ENCODE measurements at places on chromosomes 1 and 21.
A peak's percentile ranks its signal among the peaks of the same experiment; 100 is the strongest.

GRCh38 chr1:20373286-20373685 is 82.6 kb downstream of the VWA5B1 start:
- no peak for DNase-seq

- DNase-seq, result no peak
Measured at GRCh38 chr1:245019910-245020486, 134.8 kb upstream of the KIF26B start.

GRCh38 chr1:150561974-150562445 is 12.8 kb downstream of the ADAMTSL4 start:
- peak; percentile 91 for DNase-seq

- no peak for DNase-seq
Measured at GRCh38 chr1:6915999-6916565, 130.8 kb downstream of the CAMTA1 start.

GRCh38 chr1:180981596-180982387 is 40.9 kb downstream of the STX6 start:
- no peak for DNase-seq

- DNase-seq, result no peak
Measured at GRCh38 chr1:155195201-155196102, 12.2 kb downstream of the THBS3 start.

DNA sequence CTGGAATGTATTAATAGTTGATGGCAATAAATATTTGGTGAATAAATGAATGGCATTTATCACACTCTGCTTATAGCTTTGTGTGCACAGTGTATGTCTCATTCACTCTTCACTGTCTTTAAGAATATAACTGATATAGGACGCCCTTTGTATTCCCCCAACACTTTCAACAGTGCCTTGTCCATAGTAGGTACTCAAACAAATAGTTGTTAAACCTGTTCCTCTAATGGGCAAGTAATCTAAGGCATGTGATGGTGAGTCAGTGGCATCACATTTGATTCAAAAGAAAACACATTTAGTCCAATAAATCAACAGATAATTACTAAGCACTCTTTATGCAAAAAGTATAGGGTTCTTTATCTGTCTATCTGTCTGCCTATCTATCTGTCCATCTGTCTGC is 11.2 kb upstream of the RXRG start:
- DNase-seq, result no peak

DNA sequence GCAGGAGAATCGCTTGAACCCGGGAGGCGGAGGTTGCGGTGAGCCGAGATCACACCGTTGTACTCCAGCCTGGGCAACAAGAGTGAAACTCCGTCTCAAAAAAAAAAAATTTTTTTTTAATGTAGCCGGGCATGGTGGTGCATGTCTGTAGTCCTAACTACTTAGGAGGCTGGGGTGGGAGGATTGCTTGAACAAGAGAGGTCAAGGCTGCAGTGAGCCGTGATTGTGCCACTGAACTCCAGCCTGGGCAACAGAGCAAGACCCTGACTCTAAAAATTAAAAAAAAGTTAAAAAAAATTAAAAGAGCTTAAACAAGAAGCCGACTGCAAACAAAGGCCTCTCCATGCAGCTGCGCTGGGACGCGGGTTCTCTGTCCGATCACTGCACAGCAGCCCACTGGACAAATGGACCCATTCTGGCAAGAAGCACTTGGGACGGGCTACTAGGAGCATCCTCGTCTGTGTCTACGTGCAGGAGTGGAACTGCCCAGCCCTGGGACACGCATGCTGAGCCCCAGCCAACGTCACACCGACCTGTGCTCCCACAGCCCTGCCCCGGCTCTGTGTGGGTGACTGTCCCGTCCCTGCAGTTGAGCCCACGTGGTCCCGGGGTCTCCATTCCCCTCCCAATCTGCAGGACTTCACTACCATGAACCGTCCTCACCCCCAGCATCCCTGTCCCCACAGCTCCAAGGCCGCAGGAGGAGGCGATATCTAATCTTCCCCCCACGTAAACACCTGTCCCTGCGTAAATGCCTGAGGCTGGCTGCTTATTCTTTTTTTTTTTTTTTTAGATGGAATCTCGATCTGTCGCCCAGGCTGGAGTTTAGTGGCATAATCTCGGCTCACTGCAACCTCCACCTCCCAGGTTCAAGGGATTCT is 12.3 kb downstream of the SLC35E2B start:
- no peak for DNase-seq

DNA sequence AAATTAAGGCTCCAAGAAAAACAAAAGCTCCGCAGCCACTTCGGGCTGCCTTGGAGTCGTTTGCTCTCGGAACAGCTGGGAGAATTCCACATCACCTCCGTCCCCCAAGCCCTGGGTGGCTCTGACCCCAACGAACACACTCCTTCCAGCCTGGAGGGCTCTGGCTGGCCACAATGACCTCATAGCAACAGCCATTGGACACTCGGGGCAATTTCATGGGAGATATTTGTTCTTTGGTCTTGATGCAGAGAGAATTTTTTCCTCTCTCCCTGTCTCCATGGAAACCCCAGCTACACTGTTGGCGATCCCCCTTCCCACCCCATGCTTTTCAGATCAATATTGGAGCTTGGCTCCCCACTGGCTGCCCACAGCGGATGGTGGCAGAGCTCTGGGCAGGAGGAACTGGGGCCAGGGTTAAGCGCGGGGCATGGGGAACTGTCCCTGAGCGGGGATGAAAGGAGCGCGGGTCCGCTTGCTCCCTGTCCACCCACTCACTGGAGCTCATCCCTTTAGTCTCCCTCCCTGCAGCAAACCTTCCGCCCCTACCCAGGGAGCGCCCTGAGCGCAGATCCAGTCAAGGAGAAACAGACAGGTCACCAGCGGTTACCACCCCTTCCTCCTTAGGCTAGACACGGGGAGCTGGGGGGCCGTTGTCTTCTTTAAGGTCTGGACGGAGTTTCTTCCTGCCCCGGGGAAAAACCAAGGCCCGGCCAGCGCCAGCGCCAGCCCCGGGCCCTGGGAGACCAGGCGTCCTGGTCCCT is 1.2 kb downstream of the WNT4 start:
- DNase-seq, result no peak

DNA sequence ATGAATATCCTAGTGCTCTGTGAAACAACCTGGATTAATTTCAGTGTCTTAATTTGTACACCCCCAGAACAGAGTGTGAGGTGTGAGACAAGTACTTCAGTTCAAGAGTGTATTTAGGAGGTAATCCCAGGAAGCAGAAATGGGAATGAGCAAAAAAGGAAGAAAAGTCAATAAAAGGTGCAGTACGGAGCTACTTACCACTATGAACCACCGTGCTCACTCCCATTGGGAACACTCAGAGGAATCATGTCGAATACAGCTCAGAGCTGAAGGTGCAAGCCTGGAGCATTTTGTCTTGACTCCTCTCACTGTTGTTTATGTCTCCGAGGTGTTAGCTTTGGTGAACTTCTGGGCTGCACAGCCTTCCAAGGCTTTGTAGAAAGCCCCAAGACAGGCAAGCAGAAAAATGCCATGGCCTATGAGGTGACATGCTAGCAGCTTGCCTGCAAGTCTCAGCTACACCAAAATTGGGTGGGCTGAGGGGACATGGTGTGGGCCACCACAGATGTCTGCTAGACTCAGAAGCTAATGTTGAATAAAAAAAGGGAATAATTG is 7.4 kb upstream of the SVBP start:
- DNase-seq, result no peak

DNA sequence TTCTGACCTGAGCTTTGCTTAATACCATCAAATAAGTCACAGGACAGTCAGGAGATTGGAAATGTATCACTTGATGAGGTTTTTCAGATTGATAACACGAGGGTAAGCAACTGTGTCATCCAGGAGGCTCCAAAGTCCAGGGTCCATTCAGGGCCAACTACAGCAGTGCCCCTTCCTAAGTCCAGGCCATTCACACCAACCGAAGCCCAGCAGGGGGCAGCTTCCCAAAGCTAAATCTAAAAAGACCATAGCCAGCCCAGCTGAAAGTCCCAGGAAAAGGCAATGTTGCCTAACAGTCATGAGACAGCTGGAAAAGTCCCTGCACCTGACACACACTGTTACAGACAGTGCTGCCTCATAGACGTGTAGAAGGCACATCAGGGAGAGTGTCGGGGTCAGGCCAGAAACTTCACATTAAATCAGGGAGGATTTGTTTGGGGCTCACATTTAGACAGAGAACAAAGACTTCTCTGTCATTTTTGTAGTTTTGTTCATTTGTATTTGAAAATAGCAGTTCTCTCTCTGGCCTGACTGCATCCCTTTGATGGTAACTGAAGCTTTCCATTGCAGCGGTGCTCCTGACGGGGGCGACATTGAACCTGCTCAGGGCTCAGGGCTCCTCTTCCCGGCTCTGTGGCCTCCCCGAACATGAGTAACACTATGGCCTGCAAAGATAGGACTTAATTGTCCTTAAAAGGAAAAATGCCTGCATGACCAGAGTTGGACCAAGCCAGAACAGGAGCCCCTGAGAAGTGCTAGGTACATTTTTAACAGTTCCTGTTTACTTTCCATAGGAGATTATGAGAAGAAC is 200.4 kb downstream of the NRIP1 start:
- no peak for DNase-seq

DNA sequence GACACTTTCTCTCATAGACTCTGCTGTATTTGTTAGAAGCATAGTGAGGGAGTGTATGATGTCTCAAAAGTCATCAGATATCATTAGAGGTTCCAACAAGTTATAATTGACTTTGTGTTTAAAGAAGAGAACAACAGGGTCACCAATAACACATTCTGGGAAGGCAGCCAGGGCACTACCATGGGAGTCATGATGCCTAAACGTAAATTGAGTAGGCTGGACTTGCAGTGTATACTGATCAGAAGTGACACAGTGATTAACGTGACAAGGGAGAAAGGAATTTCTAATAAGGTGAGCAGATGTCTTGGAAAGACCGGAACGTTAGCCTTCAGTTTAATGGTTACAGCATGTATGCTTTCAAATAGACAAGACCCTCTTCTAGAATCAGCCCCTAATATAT is 973.2 kb downstream of the NCAM2 start:
- DNase-seq, result no peak

GRCh38 chr21:23811805-23812204 is 1795.5 kb downstream of the MRPL39 start:
- no peak for DNase-seq

Data from activated CD4-positive, CD25-positive, alpha-beta regulatory T cell (primary cell).